ENCODE measurements at places on chromosomes 2 and 18.

- peak; percentile 23 for DNase-seq
Measured at GRCh38 chr2:11248-11941, 34.9 kb downstream of the FAM110C start.

- no peak for DNase-seq
Measured at GRCh38 chr2:86543335-86543734, 19.9 kb downstream of the CHMP3 start.

DNA sequence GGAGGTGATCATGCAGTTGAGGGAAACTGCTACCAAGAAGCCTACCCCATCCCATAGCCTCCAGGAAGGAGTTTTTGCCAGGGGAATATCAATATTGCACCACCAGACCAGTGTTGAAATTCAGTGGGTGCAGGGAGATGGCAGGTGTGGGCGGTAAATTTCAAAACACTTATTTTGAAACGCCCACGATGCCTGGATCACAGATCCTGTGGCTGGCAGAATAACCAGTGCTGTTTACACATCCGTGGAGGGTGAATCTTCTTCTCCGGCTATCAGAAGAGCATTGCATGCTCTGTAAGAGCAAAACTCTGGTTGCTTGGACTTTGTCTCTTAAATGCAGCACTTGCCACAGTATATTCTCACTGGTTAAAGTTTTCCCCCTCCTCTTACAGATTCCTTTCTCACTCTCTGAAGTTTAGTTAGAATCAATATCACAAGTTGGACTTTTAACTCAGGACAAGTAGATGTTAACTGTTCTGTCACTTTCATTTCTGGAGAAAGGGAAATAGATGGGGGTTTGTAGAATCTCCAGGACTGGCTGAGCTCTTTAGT lies 70.5 kb upstream of the ZCCHC2 start:
- DNase-seq = no peak

- DNase-seq = no peak
Measured at GRCh38 chr2:6885968-6886367, 8.4 kb downstream of the RSAD2 start.

- no peak for DNase-seq
Measured at GRCh38 chr2:180728928-180729559, 251.4 kb upstream of the UBE2E3 start.

DNA sequence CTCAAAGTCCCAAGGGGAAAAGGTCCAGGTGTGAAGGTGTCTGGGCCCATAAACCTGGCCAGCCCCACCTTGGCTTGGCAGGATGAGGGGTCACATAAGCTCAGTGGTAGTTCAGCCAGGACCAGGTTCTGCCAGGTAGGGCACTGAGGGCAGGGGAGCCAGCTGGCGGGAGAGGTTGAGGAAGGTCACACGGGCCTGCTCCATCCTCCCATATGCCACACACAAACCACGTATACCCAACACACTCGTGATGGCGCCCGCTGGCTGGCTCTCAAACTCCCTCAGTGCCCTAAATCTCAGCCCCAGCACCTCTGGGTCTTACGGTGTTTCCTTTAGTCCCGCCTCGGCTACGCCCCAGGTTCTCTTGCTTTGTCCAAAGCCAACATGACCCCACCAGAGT lies 160.5 kb downstream of the ZFP36L2 start:
- no peak for DNase-seq

DNA sequence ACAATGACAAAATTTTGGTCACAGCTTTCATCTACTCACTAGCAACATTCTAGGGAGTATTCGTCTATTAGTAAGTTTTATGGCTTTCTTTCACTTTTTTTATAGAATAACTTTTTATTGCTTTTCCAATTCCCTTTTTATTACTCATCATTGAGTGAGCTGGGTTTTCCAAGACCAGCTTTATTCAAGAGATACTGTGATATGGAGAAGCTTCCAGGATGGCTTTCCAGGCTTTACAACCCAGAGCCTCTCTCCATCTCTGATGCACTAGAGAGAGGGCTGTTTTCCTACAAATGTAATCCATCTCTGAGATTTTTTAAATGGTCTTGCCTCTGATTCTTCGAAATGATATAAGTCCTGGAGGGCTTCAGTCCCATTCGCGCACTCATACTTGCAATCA lies 118.3 kb downstream of the LDLRAD4 start:
- no peak for DNase-seq

- DNase-seq = no peak
Measured at GRCh38 chr2:137000811-137001210, 235.5 kb downstream of the THSD7B start.

- no peak for DNase-seq
Measured at GRCh38 chr2:218375212-218375611, 6.9 kb upstream of the SLC11A1 start.

DNA sequence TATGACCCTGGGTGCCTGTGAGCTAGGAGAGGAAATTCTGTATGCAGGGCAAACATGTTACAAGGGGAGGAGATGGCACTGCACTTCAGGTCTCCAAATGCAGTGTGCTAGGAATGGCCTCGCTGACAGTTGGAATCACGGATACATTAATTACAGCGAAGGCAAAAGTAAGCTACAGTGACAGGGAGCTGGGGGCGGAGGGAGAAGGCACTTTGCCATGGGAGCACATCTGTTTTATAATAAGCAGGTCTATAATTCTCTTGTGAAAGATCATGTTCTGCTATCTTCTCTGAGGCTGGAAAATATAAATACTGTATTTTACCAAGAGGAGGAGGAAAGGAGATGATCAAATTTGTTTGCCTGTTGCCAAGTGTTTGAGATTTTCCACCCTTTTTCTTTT lies 56.3 kb upstream of the FZD5 start:
- no peak for DNase-seq

GRCh38 chr2:62197925-62198633 lies 2.2 kb downstream of the B3GNT2 start:
- no peak for DNase-seq

- no peak for DNase-seq
Measured at GRCh38 chr2:84454581-84454980, 4.5 kb downstream of the SUCLG1 start.

- no peak for DNase-seq
Measured at GRCh38 chr2:50770299-50770698, 261.6 kb downstream of the NRXN1 start.

DNA sequence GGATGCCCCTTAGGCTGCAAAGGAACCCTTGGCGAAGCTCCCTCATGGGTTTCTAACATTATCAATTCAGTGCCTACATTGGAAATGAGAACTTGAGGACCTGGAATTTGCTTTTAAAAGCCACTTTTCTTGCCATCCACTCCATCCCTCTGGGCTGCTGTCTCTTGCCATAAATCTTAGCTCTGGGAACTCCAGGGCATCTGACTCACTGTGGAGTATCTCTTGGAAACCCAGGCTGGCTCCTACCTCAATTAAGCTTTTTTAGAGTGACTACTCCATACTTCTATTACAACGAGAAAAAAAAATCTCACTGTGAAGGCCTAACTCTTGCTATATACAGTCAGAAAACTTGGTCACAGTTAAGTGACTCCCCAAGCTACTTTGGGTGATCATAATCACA lies 227.2 kb upstream of the SETBP1 start:
- no peak for DNase-seq

DNA sequence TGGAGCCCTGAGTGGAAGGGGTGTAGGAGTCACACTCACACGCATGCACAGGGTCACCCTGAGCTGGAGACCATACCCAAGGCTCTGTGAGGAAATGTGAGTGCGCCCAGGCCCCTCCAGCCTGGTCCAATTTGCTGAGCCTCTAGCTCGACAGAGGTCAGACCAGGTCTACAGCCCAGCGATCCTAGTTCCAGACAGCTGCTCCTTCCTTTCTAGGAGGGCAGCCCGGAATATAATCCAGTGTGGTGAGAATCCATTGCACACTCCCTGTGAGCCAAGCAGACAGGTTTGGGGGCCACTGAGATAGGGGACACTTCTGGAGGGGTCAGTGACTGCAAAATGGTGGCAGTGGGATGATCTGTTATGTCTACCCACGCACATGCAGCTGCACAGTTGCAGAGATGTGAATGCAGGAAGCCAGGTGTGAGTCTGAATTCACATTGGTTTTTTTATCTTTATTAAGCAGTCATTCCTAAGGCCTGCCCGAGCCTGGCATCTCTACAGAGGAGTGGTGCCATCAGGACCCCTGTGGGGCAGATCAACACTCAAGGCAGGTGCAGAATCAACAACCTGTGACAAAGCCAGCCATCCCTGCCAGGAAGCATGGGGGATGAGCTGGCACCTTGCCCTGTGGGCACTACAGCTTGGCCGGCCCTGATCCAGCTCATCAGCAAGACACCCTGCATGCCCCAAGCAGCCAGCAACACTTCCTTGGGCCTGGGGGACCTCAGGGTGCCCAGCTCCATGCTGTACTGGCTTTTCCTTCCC lies at the start of gene GPR148:
GPR148 (plus strand) TSS at position 522 of the 768 bp plus-strand sequence; CDS start at position 604, 82 bp downstream.
- DNase-seq = peak; percentile 37

- DNase-seq = no peak
Measured at GRCh38 chr18:63472380-63472779, 4.4 kb upstream of the SERPINB5 start.

GRCh38 chr2:237955640-237956401 lies 11.0 kb upstream of the UBE2F start:
- DNase-seq = no peak

DNA sequence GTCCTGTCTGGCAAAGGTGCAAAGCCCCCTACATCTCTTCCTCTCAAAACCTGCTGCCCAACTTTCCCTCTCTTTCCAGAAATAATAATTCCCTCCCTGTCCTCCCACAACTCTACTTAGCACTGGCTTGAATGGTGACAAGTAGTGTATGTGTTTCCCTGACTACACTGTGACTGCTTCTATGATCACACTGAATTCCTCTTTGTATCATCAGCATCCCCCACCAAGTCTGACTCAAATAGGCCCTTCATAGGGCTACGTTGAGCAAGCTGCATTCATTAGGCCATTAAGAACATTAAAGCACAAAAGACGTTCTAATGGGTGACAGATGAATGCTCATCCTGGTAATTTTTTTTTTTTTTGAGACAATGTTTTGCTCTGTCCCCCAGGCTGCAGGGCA lies 13.7 kb upstream of the ST3GAL5 start:
- DNase-seq = no peak

DNA sequence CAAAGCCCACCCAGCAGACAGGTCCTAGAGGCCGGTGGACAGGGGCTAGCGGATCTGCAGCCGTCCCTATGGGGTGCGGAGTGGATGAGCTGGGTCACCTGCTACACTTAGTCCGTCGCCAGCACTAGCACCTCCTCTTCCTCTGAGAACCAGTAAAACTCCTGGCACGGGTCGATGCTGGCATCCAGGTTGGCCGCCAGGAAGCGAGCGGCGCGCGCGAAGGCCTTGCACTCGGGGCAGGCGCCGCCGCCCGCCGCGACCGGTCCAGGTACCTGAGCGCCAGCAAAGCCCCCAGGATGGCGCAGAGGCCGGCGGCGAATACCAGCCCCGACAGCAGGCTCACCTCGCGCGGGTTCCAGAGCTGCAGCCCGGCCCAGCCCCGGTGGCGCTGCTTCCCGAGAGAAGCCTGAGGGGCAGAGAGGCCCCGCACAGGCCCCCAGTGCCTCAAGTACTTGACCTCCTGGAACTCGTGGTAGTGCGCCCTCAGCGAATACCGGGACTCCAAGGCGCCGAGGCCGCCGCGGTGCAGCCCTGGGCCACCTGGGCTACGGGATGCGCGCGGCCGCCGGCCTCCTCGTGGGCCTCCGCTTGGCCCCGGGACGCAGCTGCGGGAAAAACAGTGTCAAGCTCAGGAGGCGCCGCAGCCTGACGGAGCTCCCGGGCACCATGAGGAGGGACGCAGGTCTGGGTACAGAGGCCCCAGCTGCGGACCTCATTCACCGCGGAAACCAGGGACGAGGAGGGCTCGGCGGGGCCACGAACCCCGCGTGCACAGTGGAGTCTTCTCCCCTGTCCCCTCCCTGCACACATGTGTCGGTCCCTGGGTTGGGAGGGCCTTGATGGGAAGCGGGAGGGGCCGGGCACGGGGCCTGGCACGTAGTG lies 27.5 kb upstream of the ALPP start:
- no peak for DNase-seq

- no peak for DNase-seq
Measured at GRCh38 chr18:56488739-56489138, 149.7 kb downstream of the TXNL1 start.

DNA sequence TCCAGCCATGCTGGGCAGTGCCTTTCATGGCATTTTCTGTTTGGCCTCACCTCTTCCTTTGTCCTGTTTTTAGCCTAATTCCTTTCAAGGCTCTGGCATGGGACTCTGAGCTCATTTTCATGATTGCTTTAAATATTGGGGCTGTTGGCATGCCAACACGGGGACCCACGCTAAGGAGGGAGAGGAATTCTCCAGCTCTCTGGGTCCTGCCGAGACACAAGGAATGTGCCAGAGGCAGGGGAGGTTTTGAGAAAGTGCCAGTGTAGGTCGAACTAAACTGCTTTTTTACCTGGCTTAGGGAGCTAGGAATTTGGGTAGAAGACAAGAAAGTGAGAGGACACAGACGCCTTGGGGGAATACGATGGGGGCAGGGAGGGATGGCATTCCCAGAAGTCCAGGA lies 42.3 kb downstream of the RPL37A start:
- no peak for DNase-seq

DNA sequence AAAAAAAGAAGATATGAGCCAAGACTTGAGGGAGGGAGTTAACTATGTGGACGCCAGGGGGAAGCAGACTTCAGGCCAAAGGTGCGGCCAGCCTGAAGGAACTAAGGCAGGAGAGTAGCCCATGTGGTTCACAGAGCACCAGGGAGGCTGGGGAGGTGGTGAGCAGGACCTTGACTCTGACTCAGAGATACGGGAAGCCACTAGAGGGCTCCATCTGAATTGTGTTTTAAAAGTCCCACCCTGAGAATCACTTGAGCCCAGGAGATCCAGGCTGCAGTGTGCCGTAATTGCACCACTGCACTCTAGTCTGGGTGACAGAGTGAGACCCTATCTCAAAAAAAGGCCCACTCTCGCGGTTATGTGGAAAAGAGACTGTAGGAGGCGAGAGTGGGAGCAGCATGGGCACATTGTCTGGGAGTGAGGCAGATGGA lies 12.3 kb downstream of the CEP192 start:
- no peak for DNase-seq

GRCh38 chr2:100865816-100866460 lies 46.0 kb downstream of the NPAS2 start:
- DNase-seq = no peak

DNA sequence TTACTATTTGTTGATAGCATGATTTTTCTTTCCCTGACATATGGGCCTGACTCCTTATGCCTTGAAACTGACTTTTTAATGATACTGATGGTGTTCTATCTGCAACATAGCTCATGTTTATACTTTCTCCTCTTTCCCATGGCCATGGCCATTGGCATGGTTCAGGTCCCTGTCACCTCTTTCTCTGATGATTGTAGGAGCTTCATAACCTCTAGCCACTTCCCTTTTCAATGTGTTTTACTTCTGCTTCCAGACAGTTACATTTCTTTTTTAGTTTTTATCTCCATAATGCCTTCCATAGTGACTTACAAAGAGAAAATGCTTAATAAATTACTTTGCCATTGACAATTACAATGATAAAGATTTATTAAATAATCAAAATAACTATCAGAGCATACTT lies 177.9 kb upstream of the SETBP1 start:
- no peak for DNase-seq

- no peak for DNase-seq
Measured at GRCh38 chr2:65620524-65620923, 188.1 kb upstream of the SPRED2 start.

- no peak for DNase-seq
Measured at GRCh38 chr2:8408560-8409460, 273.0 kb upstream of the ID2 start.
